ENCODE measurements at places on chromosomes 3 and 15. TPM values are rescaled to one million over a fixed set of nuclear protein-coding genes. Genes with fewer than 3 reads are reported as not detected.

GRCh38 chr15:60835974-60836373, 357.0 kb upstream of the ICE2 start:
- no peak for DNase-seq
- H3K4me1 ChIP-seq, result peaks cover 12% of the 10 kb centered on the region
- H3K27me3 ChIP-seq, result no peaks in the 10 kb centered on the region
- no peaks in the 10 kb centered on the region for H3K36me3 ChIP-seq

GRCh38 chr3:170467007-170467406, 48.3 kb downstream of the CLDN11 start:
- no peaks in the 10 kb centered on the region for H3K4me1 ChIP-seq
- H3K36me3 ChIP-seq, result no peaks in the 10 kb centered on the region

GRCh38 chr3:135141672-135142071, 346.6 kb downstream of the EPHB1 start:
- no peaks in the 10 kb centered on the region for H3K27me3 ChIP-seq
- no peak overlapping the region for H3K27ac ChIP-seq
- no peak overlapping the region for H3K4me3 ChIP-seq
- H3K4me1 ChIP-seq, result no peaks in the 10 kb centered on the region

The DUOXA2 gene
- not detected for total RNA-seq

The SPRED1 gene
- 32.6 TPM for total RNA-seq

DNA sequence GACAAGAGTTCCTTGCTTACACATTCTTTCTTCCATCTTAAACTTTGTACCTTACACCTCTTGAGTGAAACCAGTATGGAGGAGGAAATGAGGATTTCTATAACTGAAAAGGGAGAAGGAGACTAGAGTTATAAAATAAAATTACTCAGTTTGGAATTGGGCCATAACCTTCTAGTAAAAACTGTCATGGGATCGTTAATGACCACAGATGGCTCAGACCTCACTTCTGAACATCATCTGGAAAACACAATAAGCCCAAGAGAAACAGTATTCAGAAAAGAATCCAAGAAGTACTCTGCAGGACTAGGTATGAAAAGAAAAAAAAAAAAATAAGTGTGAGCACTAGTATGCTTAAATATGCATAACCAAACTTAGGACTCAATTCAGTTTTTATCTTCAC, 12.1 kb downstream of the GAP43 start:
- H3K36me3 ChIP-seq, result no peaks in the 10 kb centered on the region
- no peak overlapping the region for H3K4me3 ChIP-seq
- DNase-seq, result no peak
- no peaks in the 10 kb centered on the region for H3K4me1 ChIP-seq
- H3K27ac ChIP-seq, result no peak overlapping the region
- H3K27me3 ChIP-seq, result no peaks in the 10 kb centered on the region

GRCh38 chr3:171489348-171489747, 29.1 kb upstream of the TNIK start:
- no peak for DNase-seq
- no peaks in the 10 kb centered on the region for H3K27me3 ChIP-seq
- H3K27ac ChIP-seq, result no peak overlapping the region
- H3K4me3 ChIP-seq, result no peak overlapping the region
- no peaks in the 10 kb centered on the region for H3K4me1 ChIP-seq

GRCh38 chr3:54171509-54171908, 49.2 kb downstream of the CACNA2D3 start:
- no peak overlapping the region for H3K27ac ChIP-seq
- H3K4me3 ChIP-seq, result no peak overlapping the region
- H3K4me1 ChIP-seq, result peaks cover 9% of the 10 kb centered on the region
- no peaks in the 10 kb centered on the region for H3K36me3 ChIP-seq
- DNase-seq, result no peak

DNA sequence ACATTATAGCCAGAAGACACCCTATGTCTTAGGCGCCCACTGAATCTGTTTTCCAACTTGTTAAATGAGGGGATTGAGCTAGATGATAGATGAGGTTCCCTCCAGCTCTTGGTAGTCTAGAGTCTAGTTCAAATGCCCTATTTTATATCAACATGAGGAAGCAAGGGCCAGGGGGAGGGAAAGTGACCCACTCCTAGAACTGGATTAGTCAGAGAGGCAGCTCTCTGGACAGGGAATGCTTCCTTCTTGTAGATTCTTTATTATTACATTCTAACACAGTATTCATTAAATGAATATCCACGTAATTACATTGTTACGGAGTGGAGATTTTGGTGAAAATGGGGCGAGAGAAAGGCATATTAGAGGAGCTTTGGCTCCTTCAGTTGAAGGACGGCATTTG, 89.5 kb downstream of the RAD18 start:
- H3K4me3 ChIP-seq, result no peak overlapping the region
- DNase-seq, result no peak
- no peaks in the 10 kb centered on the region for H3K36me3 ChIP-seq
- no peak overlapping the region for H3K27ac ChIP-seq

- H3K4me1 ChIP-seq, result no peaks in the 10 kb centered on the region
- no peaks in the 10 kb centered on the region for H3K36me3 ChIP-seq
- no peak overlapping the region for H3K4me3 ChIP-seq
- H3K27ac ChIP-seq, result no peak overlapping the region
These were observed 169.4 kb downstream of the TBC1D2B start for GRCh38 chr15:77907824-77908751.

DNA sequence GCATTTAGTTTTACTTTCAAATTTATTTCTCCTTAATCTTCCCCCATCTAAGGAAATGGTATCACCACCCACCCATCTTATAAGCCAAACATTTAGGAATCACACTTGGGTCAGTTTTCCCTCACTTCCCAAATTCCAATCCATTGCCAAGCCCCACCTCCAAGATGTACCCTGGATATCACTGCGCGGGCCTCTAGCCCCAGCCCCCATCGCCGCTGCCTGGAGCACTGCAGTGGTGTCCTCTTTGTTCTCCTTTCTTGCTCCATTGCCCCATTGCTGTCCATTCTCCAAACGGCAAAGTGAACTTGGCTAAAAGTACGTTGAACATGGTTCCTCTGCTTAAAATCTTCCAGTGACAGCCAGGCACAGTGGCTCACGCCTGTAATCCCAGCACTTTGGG, 267.8 kb downstream of the SHOX2 start:
- H3K36me3 ChIP-seq, result no peaks in the 10 kb centered on the region
- no peak overlapping the region for H3K4me3 ChIP-seq
- H3K4me1 ChIP-seq, result no peaks in the 10 kb centered on the region
- no peak for DNase-seq
- no peaks in the 10 kb centered on the region for H3K27me3 ChIP-seq

- DNase-seq, result no peak
- H3K4me3 ChIP-seq, result no peak overlapping the region
- H3K36me3 ChIP-seq, result no peaks in the 10 kb centered on the region
- no peak overlapping the region for H3K27ac ChIP-seq
- H3K4me1 ChIP-seq, result no peaks in the 10 kb centered on the region
These were observed 97.1 kb downstream of the CD47 start for GRCh38 chr3:107993771-107994170.

- no peak overlapping the region for H3K4me3 ChIP-seq
- no peaks in the 10 kb centered on the region for H3K27me3 ChIP-seq
- no peak for DNase-seq
- H3K36me3 ChIP-seq, result no peaks in the 10 kb centered on the region
- H3K4me1 ChIP-seq, result peaks cover 12% of the 10 kb centered on the region
These were observed 4.7 kb downstream of the SMAD3 start for GRCh38 chr15:67070150-67070549.

The CPEB1 gene
- total RNA-seq, result 4.0 TPM

The FOXP1 gene
- total RNA-seq, result 25.4 TPM

GRCh38 chr3:8255725-8256124, 245.9 kb upstream of the LMCD1 start:
- no peak overlapping the region for H3K27ac ChIP-seq
- H3K4me1 ChIP-seq, result no peaks in the 10 kb centered on the region
- DNase-seq, result no peak
- H3K4me3 ChIP-seq, result no peak overlapping the region

The FBXL22 gene
- 0.54 TPM for total RNA-seq

GRCh38 chr3:128875556-128876120, 3.8 kb upstream of the ACAD9 start:
- no peaks in the 10 kb centered on the region for H3K36me3 ChIP-seq
- H3K27ac ChIP-seq, result no peak overlapping the region
- H3K4me3 ChIP-seq, result no peak overlapping the region
- no peaks in the 10 kb centered on the region for H3K27me3 ChIP-seq
- H3K4me1 ChIP-seq, result peaks cover 4% of the 10 kb centered on the region

DNA sequence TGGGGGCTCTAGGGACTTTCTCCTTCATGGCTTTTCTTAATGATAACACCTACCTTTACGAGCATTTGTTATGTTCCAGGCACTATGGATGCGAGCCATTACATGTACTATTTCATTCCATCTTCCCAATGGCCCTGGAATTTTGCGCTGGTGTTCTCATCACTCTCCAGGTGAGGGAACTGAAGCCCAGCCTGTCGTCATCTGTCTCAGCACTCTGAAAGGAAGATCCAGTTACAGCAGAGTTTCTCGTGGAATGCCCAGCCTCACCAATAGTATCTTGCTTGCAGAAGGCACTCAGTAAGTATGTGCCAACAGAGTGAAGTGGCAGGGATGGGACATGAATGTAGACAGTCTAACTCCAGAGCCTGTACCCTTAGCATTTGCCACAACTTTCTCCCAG, 56.8 kb downstream of the NOX5 start:
- no peak overlapping the region for H3K27ac ChIP-seq
- no peak for DNase-seq
- H3K36me3 ChIP-seq, result no peaks in the 10 kb centered on the region

The GABRA5 gene
- total RNA-seq, result 15.0 TPM

The CACNA2D2 gene
- 14.1 TPM for total RNA-seq

- no peak for DNase-seq
- H3K27ac ChIP-seq, result no peak overlapping the region
- H3K36me3 ChIP-seq, result no peaks in the 10 kb centered on the region
- H3K27me3 ChIP-seq, result no peaks in the 10 kb centered on the region
- no peak overlapping the region for H3K4me3 ChIP-seq
- no peaks in the 10 kb centered on the region for H3K4me1 ChIP-seq
These were observed 37.8 kb downstream of the MITF start for GRCh38 chr3:69776920-69777581.

The B3GALNT1 gene
- 7.2 TPM for total RNA-seq

GRCh38 chr3:27557411-27557810, 73.2 kb upstream of the SLC4A7 start:
- no peaks in the 10 kb centered on the region for H3K27me3 ChIP-seq
- no peak overlapping the region for H3K27ac ChIP-seq
- H3K36me3 ChIP-seq, result no peaks in the 10 kb centered on the region
- no peak overlapping the region for H3K4me3 ChIP-seq
- DNase-seq, result no peak
- H3K4me1 ChIP-seq, result 0 out of 2 replicates have a peak, but pooled peaks cover 3% of the 10 kb centered on the region

The FGD5 gene
- 15.3 TPM for total RNA-seq

GRCh38 chr3:52554026-52554755, 17.8 kb downstream of the UQCC5 start:
- H3K36me3 ChIP-seq, result peaks cover 4% of the 10 kb centered on the region
- DNase-seq, result no peak
- no peak overlapping the region for H3K4me3 ChIP-seq
- no peaks in the 10 kb centered on the region for H3K27me3 ChIP-seq
- no peak overlapping the region for H3K27ac ChIP-seq

DNA sequence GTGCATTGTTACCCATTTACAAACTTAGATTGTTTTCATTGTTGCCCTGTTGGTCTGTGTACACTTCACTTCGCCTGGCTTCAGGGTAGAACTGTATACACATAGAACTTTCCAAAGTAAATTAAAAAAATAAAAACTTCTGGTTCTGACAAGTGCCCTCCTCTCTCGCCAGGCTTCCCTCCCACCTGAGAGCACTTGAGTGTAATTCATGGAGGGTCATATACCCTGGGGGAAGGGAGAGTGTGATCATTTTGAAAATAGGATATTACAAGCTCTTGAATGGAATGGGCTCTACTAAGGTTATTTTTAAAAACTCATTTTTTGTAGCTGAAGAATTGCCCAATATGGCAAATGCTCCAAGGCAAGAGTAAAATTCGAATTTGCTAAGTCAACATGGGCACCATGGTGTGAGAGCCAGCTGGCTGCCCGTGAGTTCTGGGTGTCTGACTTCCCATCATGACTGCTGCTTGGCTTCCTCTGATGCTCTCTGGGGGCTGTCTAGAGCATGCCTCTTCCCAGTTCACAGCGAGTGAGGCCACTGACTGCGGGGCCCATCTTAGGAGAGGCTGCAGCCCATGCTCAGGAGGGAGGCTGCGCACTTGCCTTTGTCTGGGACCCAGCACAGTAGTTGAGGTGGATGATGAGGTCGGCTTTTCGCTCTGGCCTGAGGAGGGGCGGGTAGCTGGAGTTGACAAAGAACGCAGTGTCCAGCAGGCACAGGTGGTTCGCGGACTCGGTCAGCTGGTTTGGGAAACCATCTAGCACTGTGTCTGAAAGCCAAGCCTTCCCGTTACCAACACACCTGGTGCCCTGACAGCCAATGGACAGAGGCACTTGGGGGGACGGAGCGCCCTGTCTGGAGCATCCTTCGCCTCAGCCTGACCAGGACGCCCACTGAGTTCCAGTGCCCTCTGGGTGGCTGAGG, 13.1 kb upstream of the EHD4 start:
- H3K27ac ChIP-seq, result no peak overlapping the region
- no peaks in the 10 kb centered on the region for H3K4me1 ChIP-seq
- H3K27me3 ChIP-seq, result no peaks in the 10 kb centered on the region
- H3K4me3 ChIP-seq, result no peak overlapping the region
- no peak for DNase-seq

DNA sequence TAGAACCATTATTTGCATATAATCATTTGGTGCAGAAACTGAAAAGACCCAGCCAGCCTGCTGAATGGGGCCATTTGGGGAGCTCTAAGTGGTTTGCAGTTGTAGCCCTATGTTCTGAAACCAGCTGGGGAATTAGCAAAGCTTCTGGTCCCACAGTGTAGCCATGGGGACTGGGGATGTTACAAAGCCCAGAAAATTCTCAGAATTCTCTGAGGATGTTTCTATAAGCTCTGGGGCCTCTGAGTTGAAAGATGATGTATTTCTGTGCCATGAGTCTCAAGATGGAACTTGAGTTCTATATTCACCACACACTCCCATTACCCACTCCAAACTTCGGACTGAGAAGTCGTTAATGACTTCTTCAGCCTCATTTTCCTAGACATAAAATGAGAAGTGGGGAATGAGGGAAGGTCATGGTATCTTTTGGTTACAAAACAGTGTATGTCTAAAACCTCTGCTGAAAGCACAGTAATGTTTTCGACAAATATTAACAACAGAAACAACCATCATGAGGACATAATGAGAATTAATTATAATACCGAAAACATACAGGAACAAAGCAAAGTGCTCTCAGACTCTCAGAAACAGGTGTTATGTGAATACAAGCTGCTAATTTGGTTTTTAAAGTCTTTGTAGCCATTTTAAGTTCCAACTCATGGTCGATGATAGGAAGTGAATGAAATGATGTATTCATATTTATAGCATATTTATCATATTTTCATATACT, 89.4 kb downstream of the RFTN1 start:
- no peaks in the 10 kb centered on the region for H3K27me3 ChIP-seq
- no peaks in the 10 kb centered on the region for H3K4me1 ChIP-seq
- H3K4me3 ChIP-seq, result no peak overlapping the region
- no peak for DNase-seq
